ENCODE measurements at places on chromosomes 6 and 20.

DNA sequence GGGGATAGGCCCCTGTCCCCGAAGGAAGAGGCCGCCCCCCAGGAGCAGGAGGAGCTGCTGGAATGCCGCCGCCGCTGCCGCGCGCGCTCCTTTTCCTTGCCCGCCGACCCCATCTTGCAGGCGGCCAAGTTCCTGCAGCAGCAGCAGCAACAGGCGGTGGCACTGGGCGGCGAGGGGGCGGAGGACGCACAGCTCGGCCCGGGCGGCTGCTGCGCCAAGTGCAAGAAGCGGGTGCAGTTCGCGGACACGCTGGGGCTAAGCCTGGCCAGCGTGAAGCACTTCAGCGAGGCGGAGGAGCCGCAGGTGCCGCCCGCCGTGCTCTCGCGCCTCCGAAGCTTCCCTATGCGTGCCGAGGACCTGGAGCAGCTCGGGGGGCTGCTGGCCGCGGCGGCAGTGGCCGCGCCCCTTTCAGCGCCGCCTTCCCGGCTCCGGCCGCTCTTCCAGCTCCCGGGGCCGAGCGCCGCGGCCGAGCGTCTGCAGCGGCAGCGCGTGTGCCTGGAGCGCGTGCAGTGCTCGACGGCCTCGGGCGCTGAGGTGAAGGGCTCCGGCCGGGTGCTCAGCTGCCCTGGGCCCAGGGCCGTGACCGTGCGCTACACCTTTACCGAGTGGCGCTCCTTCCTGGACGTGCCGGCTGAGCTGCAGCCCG lies 630 bp downstream of the PPP1R3G start:
- peak; percentile 11 for DNase-seq

DNA sequence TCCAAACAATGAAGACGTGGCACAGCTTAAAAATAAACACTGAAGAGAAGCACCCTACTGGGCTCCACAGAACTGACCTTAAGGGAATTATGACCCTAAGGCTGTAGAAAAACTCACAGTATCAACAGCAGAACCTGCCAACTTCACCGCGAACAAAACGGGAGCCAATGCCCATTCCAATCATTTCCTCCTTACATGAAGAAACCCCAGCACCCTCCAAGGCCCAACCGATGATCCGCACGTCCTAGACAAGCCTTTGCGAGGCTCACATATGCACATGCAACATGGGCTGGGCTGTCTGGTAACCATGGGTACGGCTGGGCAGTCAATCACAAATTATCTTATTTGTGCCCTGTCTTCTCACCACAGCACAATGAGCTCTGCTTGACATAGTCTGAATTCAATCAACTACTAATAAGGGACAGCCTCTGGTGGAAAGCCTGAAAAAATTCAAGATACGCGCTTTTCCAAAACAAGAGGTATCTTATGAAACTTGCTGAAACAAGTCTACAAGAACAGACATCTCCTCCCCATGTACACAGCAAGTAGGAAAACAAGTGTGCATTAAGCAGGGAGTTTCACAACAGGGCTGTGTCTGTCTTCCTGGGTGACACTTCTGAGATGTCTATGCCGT lies 1.7 kb downstream of the DIDO1 start:
- no peak for DNase-seq

- peak; percentile 79 for DNase-seq
Measured at GRCh38 chr6:69835414-69836179, 30.8 kb upstream of the COL19A1 start.

DNA sequence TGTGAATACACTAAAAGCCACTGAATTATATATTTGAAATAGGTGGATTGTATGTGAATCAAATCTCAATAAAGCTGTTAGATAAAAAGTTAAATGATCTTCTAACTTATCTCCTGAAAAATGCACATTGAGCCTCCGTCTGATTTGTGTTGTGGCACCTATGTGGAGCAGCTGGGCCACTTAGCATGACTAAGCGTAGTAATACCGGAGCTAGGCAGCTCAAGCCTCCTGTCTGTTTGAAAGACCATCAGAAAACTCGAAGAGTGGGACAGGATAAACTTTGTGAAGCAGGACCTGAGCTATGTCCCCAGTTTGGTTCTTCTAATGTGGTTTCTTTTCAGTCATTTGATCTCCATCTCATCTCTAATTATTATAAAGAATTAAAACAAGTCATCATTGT lies 11.0 kb upstream of the NOL7 start:
- no peak for DNase-seq

GRCh38 chr6:52286798-52287432 lies 2.4 kb upstream of the MCM3 start:
- DNase-seq = peak; percentile 45

DNA sequence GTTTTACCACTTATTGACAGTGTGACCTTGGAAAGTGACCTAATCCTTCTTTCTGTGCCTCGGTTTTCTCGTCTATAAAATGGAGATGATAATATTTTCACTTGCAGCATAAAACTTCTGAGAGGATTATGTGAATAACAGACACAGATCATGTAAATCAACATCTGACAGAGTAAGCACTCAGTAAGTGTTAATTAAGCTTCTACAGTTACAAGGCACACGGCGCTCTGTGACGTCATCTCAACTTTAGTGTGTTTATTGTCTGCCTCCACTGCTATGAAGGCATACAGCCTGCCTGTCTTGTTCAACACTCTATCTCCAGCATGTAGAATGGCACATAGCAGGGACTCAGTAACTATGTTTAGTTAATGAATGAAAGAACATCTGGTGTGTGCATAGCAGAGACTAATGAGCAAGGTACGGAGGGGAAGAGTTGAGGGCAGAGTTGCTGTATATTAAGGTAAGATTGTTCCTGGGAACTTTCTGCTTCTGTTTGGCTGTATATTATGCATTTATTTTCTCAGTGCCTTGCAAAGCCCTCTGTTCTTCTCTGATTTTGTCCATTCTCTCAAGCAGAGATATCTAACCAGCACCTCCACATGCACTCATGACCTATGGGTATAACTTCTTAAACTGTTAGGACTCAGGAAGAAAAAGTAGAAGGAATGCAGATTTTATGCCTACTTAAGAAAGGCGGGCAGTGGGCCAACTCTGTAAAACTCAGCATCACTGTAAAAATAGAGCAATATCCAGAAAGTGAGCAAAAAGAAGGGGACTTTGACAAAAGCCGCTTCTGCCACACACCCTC lies 66.4 kb upstream of the STMND1 start:
- DNase-seq = peak; percentile 36

DNA sequence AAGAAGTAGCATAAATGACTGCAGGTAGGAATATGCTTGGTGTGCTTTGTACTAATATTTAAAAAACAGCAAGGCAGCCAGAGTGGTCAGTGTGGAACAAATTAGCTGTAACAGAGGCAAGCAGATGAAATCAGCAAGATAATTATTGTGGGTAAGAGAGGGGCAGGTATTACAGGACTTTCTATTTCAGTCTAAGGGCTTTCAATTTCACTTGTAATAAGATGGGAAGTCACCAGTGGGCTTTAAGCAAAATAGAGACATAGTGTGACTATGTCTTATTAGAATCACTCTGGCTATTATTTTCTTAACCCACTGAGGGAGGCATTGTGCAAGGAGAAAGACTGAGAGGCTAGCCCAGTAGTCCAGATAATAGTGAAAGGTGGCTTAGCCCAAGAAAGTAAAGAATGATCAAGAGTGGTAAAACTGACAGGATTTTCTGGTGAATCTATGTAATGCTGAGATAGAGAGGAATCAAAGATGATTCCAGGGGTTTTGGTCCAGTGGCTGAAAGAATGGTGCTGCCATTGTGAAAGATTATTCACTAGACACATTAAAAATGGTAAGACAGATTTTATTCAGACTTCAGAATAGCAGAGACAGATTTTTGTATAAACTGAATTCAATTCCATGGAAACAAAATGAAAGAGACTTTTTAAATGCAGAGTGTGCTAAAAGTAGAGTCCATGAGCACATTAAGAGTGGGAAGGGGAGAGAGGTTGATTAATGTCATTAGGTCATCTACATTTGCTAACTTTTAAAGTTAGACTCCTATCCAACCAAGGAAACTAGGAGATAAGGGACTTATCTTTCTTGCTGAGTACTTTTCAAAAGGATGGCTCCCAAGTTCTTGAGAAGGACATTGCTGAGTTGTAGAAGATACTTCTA lies 1136.0 kb downstream of the HACE1 start:
- no peak for DNase-seq

DNA sequence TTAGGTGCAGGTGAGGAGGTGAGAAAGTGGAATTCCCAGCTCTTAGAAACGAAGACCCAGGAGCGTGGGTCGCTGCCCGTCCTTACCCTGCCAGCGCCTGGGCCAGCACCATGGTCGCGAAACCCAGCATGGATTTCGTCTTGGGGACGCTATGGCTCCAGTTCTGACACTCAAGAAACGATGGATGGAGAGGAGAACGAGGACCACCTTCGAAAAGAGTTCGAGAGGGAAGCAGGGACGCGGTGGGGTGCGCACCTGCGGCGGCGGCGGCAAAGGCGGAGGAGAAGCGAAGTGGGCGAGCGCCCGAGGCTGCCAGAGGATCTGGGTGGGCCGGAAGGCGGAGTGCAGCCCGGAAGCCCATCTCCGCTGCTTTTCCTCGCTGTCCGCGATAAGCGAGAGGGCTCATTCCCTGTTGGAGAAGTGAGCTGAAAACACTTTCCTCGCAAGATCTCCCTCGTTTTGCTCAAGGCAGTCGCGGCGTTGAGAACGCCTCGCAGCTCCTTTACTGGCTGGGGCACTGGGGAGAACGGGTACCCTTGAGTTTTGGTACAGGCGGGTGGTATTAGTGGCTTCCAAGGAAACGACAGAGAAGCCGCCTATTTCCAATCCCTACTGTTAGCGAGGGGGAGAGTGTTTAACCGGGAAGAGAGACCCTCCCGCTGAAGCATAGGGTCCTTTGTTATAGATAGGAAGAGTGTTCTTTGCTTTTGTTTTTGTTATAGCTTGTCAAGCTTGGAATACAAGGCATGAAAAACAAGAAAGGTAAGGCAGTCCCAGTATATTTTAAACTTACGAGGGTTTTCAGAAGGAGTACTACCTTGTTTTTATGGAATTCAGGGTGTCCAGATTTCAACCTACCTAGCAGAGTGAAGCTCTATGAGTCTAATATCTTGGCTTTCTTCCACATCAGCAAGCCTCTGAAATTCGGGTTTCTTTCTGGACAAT lies 109.5 kb downstream of the TRIM27 start:
- no peak for DNase-seq

All from NCI-H2171 treated with DMSO at 0.1 percent for 48 hours (cell line).